ENCODE measurements at places on chromosomes 5 and 9.

DNA sequence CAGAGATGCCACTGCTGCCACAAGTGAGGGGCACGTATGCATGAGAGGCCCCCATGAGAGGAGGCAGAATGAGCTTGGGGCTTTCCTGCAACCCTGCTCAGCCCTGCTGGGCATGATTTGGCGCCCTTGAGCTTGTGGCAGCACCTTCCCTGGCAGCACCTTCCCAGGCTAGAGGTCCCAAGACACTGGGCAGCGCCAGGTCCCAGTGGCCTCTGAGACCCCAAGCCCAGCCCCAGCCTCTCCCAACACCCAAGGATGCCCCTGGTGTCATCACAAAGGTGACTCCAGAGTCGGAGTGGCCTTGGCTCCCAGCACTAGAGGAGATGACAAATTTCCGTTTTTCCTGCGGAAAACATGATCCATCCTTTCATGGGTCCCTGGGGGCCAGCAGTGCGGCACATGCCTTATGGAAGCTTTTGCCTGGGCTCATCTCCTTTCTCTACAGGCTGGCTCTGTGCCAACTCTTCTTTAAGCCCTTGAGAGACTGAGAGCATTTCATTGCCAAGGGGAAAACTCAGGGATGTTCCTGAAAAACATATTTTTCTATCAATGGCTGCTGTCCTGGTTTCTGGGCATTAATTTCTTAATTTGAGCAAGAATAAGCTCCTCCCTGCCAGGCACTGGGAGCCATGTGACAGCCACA, 77.1 kb upstream of the ADAMTS2 start:
- DNase-seq: no peak

- DNase-seq: no peak
Observed at GRCh38 chr5:29213475-29213874, 1980.0 kb upstream of the CDH6 start.

DNA sequence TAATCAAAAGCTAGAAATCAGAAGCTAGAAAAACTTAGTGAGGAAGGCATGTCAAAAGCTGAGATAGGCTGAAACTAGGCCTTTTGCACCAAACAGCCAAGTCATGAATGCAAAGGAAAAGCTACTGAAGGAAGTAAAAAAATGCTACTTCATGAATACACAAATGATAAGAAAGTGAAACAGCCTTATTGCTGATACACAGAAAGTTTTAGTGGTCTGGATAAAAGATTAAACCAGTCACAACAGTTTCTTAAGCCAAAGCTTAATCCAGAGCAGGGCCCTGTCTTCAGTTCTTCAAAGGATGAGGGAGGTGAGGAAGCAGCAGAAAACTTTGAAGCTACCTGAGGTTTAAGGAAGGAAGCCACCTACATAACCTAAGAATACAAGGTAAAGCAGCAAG, 102.5 kb upstream of the SH3GL2 start:
- DNase-seq: no peak

- DNase-seq: peak; percentile 22
Observed at GRCh38 chr5:69502767-69503488, 10.3 kb downstream of the OCLN start.

DNA sequence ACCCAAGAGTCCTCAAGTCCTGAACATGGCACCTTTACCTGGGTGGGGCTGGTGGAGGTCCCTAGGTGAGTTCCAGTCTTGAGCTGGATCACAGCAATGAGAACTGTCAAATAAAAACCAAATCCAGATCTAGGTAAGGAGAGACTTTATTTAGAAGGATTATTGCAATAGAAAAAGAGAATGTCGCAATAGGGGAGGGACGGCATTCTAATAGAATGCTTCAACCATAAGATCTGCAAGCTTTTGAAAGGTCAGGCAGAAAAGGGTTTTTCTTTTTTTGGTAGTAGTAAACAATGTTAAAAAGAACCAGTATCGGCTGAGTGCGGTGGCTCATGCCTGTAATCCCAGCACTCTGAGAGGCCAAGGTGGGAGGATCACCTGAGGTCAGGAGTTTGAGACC, 5.2 kb upstream of the GCNT1 start:
- no peak for DNase-seq

GRCh38 chr9:121098567-121099198, 23.9 kb downstream of the CNTRL start:
- no peak for DNase-seq

DNA sequence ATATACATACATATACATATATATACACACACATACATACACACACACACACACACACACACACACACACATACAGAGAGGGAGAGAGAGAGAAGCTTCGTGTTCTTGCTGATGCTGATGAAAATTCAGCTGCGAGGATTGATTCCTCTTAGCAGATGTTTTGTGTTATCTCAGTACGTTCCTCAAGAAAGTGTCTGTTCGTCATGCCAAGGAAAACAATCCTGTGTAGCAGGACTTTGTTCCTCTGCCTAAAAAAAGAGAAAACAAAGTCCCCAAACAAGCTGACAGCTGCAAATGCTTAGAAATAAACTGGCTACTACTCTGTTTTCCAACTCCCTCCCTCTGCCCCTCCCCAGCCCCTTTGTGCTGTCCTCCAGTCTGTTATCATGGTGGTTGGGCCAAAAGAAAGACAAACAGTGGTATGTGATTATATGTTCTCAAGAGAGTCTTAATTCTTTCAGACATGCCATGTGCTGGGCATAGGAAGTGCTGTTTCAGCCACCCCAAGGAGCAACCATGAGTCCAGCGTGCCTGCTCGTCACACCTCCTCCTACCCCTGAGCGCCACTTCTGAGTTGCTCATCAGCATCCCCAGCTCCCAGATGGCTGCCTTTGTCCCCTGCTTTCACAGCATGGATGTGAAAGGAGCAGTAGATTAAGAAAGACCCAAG, 71.5 kb upstream of the EQTN start:
- DNase-seq: no peak

- DNase-seq: peak; percentile 6
Observed at GRCh38 chr5:122091936-122092600, 14.0 kb upstream of the LOX start.

- DNase-seq: no peak
Observed at GRCh38 chr5:133113331-133114061, 61.7 kb downstream of the HSPA4 start.

DNA sequence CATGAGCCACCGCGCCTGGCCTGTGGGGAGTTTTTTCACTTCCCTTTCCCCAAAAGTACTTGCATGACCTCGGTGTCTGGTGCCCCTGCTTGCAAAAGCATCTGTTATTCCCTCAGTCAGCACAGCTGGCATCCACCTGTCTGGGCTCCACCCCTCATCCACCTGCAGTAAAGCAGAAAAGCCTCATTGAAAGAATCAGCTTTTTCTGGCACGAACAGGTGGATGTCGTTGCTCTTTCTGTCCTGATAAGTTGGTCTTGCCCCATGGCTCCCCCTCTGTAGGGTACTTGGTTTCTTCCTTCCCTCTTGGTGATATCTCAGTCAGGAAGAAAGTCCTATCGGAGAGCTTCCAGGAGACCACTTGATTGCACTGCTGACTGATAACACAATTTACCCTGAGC, 37.4 kb downstream of the WWC1 start:
- DNase-seq: peak; percentile 5

DNA sequence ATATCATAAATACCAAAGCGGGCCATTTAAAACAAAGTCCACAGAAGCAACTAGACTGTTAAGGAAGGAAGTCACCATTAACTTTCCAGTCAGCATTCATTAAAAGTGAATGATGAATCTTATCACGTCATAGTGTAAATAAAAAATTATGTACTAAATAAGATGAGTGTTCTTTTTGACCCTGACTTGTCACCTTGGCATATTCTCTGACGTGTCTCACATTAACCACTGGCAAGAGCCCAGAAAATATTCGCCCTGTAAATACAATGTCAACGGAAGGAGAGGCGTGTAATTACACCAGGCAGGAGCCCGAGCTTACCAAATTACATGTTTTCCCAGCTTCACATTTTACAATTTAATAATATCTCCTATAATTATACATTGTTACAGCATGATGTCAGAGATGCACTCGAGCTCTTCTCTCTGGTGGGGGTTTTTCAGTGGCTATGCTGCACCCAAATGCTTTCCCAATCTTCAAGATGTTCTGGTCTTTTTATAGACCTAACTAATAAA, 29.3 kb upstream of the UBE2QL1 start:
- DNase-seq: no peak

- DNase-seq: no peak
Observed at GRCh38 chr5:36438765-36439561, 137.3 kb upstream of the RANBP3L start.

DNA sequence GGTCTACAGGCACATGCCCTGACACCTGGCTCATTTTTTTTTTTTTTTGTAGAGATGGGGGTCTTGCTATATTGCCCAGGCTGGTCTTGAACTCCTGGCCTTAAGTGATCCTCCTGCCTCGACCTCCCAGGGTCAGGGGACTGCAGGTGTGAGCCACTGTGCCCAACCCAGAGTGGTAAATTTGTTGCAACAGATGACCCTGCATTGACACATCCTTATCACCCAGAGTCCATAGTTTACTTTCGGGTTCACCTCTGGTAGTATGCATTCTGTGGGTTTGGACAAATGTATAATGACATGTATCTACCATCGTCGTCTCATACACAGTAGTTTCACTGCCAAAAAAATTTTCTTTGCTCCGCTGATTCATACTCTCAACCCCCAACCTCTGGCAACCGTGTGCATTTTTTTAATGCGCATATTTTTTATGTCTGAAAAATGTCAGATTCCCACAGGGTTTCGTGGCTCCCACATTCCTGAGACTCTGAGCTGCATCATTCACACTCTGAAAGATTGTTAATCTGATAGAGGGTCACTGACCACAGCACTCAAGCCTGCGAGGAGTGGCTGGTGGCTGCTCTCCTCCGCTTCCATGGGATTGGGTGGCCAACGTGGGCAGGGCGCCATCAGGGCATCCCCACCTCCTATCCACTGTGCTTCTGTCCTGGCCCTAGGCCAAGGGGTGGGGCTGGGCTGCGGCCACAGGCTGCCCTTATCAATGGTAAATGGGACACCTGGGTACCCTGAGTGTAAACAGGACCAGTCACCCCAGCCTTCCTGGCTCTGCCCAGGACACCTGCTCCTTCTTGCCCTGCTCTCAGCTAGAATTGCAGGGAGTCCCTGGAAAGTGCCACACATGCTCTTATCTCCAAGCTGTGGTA, 9.6 kb downstream of the NDST1 start:
- no peak for DNase-seq

- no peak for DNase-seq
Observed at GRCh38 chr5:113825176-113825575, 311.7 kb downstream of the YTHDC2 start.

DNA sequence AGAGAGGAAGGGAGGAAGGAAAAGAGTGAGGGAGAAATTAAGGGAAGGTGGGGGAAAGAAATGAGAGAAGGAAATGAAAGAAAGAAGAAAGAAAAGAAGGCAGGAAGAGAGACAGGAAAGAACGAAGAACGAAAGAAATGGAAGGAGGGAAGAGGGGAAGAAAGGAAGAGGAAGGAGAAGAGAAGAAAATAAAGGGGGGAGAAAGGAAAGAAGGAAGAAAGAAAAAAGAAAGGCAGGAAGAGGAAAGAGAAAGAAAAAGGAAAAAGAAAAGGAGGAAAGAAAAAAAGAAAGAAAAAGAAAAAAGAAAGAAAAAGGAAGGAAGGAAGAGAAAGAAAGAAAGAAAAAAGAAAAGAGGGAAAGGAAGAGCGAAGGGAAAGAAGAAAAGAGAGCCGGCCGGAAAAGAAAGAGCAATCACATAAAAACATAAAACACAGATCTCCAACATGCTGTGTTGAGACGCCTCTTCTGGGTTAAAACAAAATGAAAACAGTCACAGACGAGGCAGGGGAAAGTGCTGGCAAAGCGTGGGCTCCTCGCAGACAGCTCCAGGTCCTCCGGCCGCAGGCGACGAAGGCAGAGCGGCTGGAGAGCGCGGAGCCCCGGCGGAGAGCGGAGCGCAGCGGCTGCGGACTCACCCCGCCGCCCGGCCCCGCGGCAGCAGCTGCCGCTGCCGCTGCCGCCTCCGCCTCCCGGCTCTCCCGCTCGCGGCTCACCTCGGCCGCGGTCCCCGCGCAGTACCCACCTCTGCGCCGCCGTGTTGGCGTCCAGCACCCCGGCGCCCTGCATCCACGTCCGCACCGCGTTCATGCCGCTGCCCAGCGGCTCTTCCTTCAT, 896 bp downstream of the EBF1 start:
- DNase-seq: peak; percentile 58

- no peak for DNase-seq
Observed at GRCh38 chr5:163281512-163281911, 155.9 kb upstream of the CCNG1 start.

DNA sequence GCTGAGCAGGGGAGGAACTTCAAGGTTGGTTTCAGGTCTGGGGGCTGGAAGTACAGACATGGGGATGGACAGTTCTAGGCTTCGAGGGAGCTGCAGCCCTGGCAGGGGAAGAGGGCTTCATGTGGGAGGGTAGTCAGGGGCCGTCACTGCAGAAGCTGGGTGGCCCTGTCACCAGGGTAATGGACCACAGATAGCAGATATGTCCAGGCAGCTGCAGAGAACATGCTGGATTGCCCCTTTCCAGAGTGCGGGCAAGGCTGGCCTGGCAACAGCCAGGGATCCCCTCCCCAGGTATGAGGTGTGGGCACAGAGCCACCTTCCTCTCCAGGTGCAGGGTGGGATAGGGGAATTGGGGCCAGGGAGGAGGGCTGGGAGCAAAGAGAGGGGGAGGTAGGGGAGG, 206.5 kb downstream of the GADD45G start:
- DNase-seq: no peak

- DNase-seq: no peak
Observed at GRCh38 chr5:85813146-85813545, 804.6 kb upstream of the COX7C start.

Data from suppressor macrophage treated with lipopolysaccharide for 4 hours (primary cell).